ENCODE measurements at places on chromosomes 7 and 10.

DNA sequence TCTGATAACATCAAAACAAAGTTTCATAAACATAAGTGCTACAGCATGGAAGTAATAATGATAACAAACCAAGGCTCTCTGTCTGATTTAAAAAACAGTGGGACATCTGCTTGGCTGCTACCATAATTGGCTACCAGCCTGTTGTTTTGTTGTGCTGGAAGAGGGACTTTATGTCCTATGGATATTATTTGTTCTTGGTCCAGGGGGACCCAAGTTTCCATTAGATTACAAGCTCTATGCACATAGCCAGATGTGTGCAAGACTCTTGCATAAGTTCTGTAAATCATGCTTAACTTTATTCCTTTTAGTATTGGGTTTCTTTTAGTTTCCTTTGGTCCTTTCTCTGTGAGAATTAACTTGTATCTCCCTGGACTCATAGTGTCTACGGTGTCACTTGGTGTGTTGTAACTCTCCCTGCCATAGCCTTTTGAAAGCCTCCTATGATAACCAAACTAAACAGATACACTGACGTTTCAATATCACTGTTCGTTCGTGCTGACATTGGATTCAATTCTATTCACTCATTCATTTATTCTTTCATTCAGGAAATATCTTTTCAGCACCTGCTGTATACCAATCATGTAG is 41.4 kb upstream of the CD36 start:
- no peak for DNase-seq

DNA sequence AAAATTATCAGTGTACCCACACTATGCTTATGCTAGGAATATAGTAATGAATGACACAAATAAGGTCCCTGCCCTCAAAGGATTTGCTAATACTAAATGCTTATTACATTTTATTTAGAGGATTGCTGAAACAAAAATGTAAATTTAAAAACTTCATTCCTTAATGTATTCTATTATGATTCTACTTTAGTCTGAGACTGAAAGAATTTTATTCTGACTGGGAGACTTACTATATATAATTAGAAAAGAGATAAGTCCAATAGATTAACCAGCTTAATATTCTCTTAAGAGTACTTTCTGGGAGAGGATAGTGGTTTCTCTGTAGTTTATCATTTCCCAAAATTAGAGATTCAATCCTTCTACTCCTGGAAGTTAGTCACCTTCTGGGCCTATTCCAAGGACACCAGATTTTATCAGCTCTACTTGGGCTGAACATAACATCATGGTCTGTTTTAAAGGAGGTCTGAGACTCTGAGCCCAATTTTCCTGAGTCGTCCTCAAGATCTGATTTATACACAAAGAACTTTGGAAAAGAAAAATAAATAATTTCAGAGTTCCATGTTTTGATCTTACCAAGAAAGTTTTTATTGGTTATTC is 41.1 kb downstream of the ASZ1 start:
- DNase-seq: no peak

DNA sequence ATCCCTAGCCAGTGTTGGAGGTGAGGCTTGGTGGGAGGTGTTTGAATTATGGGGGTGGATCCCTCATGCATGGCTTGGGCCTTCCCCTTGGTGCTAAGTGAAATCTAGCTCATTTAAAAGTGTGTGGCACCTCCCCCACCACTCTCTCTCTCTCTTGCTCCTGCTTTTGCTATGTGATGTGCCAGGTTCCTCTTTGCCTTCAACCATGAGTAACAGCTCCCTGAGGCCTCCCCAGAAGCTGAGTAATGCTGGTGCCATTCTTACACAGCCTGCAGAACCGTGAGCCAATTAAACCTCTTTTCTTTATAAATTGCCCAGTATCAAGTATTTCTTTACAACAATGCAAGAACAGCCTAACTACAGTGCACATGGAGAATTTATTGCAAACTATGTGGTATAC is 188.8 kb upstream of the POT1 start:
- no peak for DNase-seq

DNA sequence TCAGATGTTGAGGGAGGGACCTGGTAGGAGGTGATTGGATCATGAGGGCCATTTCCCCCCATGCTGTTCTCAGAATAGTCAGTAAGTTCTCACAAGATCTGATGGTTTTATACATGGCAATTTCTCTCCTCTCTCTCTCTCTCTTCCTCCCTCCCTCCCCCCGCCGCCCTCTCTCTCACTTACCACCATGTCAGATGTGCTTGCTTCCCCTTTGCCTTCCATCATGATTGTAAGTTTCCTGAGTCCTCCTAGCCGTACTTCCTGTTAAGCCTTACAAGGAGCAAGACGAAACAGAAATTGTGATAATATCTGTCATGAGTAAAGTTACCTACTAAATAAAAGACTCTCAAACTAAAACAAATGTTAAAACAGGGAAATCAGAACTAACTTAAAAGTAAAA is 19.9 kb upstream of the GPR141 start:
- no peak for DNase-seq

- DNase-seq: no peak
Measured at GRCh38 chr10:34155812-34156211, 659.3 kb downstream of the PARD3 start.

GRCh38 chr7:120221666-120222065 is 51.3 kb upstream of the KCND2 start:
- DNase-seq: no peak

DNA sequence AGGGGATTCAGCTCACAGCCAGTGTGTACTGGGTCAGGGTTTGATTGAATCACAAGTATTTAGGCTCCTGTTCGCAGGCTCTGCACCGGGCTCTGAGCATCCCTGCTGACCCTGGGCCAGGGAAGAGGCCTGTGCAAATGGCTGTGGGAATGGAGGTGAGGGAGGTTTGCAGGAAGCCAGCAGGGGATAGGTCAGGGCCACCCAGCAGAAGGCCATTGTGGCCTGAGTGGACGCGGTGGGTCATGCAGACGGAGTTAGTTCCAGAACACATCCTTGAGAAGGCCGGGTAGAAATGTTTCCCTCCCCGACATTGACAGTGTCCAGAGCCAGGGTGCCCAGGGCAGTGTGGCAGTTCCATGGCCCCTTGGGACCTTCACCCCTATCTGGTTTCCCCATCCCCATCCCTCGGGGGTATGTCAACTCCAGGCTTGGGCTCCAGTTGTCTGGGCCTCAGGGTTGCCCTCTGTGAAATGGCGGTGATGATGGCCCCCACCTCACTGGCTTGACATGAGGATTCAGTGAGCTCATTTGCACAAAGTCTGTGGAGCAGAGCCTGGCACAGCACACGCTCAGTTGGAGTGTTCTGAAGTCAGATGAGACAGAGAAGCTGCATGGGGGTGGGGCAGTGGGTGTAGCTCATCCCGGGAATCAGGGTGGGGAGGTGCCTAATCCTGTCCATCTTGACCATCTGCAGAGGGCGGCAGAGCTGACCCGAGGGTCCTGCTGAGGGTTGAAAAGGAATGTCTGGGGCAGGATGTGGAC is 107.6 kb downstream of the ADCY1 start:
- DNase-seq: no peak

- no peak for DNase-seq
Measured at GRCh38 chr10:93572606-93573005, 6.1 kb downstream of the FFAR4 start.

DNA sequence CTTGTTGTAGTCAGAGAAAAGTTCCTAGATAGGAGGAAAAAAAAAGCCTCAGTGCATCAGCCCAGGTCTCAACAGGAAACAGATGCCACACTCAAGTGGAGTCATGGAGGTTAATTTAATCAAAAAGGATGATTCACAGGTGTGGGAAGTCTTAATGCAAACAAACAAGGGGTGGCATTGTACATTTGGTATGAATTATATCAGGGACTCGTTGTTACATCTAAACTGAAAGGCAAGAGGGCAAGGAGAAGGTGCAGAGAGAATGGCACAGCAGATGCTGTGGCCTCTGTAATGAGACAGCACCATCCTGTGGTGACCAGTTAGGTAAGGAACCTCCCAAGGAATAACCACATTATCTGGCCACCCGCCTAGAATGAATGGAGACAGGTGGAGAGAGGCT is 133.7 kb downstream of the PTPRZ1 start:
- DNase-seq: no peak

DNA sequence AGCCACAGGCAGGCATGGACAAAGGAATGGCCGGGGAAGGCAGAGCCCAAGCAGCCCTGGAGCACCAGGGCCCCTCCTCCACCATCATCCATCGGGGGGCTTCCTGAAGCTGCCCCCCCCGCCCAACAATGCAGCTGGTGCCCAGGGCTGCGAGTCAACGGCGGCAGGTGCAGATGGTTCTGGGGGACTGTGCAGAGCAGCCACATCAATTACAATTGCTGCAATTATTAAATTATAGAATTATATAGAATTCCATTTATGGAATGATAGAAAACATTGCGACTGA is 28.3 kb downstream of the EBF3 start:
- DNase-seq: no peak

DNA sequence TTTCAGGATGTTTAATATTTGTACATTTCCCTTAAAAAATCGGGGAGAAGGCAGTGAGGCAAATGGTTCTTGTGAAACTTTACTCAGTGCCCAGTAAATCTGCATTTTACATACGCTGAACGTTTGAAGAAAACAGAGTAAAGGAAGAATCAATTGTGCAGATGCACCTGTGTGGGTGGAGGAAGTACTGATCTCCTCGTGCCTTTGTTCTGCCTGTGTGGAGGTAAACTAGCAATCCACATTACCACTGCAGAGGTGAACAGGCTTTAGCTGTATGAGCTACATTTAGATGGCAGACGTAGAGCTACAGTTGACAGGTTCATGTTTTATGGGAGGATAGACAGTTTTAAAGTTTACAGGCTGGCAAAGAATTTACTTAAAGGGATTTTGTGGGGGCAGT is 62.7 kb upstream of the VIPR2 start:
- DNase-seq: no peak

DNA sequence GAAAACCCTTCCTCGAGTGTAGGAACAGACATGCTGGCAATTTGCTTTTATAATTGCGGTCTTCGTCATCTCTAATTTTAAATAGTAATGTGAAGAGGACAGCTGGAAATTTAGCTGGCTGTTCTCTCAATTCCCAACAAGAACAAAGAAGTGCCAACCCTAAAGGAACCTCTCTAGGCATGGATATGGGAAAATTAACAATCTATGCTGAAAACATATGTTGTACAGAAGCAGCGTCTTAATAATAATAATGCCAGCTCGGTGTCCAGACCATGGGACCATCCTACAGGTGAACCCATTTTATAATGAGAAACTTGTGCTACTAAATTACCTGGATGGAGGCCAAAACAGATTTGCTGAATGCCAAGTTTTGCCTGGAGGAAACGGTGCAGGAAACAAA is 641.4 kb upstream of the MGMT start:
- no peak for DNase-seq

DNA sequence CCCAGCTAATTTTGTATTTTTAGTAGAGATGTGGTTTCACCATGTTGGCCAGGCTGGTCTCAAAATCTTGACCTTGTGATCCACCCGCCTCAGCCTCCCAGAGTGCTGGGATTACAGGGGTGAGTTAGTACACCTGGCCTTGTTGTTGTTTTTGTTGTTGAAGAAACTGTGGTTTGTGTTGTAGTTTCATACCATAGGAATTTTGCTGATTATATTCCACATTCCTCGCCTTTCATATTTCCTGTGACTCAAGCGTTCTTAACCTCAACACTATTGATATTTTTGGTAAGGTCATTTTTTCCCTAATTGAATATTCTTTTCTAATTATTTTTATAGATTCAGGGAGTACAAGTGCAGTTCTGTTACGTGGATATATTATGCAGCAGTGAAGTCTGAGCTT is 16.7 kb downstream of the LIPF start:
- no peak for DNase-seq

- no peak for DNase-seq
Measured at GRCh38 chr10:133257489-133258065, 19.1 kb downstream of the ADAM8 start.

DNA sequence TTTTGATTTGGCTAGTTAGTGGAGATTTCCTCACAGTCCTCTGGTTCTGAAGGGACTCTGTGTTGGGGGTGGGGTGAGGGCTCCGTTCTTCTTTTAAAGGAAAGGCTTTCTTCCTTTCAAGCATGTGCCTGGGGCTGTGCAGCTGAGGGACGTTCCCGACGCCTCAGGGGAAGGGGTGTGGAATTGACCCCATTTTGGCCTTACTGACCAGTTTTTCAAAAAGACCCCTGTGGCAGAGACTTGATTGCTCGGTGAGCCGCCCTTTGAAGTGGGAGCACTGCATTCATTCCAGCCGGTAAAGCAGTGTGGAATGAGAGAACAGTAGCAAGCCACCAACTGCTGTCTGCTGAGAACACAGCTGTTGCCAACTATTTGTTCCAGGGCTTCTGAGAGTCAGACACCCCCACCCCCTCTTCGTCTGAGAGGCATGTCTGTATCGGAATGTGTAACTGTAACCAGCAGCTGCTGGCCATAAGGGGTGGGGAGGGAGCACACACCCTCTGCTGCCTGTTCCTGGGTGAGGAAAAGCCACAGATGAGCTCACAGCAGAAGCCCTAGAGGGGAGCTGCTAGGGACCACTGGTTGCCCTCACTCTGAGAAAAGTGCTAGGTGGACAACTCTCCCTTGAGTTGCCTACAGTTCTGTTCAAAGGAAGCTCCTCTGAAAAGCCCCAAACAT is 33.2 kb downstream of the WBP1L start:
- no peak for DNase-seq

GRCh38 chr10:128489324-128490247 is 363.4 kb upstream of the MKI67 start:
- no peak for DNase-seq

DNA sequence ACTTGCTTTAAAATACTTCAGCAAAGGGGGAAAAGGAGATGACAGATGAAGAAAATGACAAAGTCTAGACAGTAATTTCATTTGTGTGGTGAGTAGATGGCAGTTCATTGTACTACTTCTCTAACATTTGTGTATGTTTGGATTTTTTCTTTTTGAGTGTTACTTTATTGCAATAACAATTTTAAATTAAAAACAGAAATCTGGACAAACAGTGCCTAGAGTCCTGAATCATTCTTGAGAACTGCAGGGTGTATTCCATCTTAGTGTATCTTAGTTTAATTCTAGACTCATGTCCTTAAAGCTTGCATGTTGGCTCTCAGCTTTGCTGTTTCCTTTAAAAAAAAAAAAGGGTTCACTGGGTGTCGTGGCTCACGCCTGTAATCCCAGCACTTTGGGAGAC is 31.1 kb downstream of the HOXA1 start:
- DNase-seq: no peak

GRCh38 chr10:124367936-124368335 is 50.8 kb downstream of the OAT start:
- DNase-seq: no peak

DNA sequence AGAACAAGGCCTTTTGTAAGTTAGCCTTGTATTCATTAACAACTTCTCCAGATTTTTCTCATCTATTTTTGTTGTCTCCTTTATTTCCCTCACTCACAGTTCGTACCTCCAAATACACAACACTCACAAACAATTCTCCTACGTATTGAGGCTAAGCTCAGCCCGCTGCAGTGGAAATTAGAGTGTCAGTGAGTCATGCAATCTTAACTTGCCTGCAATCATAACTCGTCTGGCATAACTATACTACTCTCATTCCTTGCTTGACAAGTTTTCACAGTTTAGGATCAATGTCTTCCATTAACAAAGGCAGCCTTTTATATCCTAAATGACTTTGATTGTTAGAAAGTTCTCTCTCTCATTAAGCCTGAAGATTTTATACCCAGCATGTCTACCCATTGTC is 23.8 kb downstream of the TMEM196 start:
- DNase-seq: no peak

All from stimulated activated CD4-positive, alpha-beta T cell treated with anti-CD3 and anti-CD28 coated beads, Interleukin-4, amount 100 ng/mL, for 4 hours (primary cell).